ENCODE measurements at places on chromosomes 4 and X.

DNA sequence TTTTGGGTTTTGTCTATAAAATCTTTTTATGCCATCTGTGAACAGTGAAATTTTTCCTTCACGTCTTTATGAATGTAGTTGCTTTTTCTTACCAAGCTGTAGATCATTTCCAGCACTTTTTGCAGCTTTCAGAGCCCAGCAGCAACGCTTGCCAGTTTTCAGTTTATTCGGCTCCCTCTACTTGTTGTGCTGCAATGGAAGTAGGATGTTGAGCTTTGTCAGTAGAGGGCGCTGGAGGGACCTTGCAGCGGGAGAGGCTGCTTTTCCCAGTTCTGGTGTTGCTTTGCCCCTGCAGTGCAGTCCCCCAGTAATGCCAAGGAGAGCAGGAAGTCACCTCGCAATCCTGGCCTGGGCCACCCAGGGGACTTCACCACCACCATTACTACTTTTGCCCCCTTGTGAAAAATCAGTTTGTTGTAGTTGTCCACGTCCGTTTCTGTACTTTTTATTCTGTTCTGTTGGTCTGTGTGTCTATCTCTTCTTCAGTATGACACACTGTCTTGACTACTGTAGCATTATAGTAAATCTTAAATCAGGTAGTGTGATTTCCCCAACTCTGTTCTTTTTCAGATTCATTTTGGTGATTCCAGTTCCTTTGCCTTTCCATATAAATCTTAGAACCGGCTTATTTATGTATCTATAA lies 21.8 kb downstream of the CMC4 start:
- DNase-seq: peak; percentile 58

- DNase-seq: no peak
These were observed 980.4 kb upstream of the IGFBP7 start for GRCh38 chr4:58090539-58090938.

- DNase-seq: no peak
These were observed 52.7 kb downstream of the PPP3CA start for GRCh38 chr4:101294597-101294996.

DNA sequence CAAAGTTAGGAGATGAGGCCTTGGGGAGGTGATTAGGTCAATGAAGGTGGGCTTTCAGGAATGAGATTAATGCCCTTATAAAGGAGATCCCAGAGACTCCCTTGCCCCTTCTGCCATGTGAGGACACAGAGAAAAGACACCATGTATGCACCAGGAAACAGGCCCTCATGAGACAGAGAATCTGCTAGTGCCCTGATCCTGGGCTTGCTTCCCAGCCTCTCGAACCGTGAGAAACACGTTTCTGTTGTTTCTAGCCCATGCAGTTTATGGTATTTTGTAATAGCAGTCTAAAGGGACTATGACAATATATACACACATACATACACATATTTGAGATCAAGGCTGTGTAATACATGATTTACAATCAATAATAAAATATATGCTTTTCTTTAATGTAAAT lies 41.4 kb upstream of the ENPP6 start:
- no peak for DNase-seq

DNA sequence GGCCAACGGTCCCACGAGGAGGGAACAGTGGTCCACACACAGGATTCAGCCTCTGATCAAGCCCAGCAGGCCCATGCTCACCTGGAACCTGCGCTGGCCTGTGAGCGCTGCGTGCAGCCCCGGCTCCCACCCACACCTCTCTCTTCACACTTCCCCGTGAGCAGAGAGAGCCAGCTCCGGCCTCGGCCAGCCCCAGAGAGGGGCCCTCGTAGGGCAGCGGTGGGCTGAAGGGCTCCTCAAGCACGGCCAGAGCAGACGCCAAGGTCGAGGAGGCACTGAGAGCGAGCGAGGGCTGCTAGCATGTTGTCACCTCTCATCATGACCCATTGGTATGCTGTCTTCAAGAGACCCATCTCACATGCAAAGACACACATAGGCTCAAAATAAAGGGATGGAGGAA lies 83.0 kb upstream of the FMR1 start:
- no peak for DNase-seq

DNA sequence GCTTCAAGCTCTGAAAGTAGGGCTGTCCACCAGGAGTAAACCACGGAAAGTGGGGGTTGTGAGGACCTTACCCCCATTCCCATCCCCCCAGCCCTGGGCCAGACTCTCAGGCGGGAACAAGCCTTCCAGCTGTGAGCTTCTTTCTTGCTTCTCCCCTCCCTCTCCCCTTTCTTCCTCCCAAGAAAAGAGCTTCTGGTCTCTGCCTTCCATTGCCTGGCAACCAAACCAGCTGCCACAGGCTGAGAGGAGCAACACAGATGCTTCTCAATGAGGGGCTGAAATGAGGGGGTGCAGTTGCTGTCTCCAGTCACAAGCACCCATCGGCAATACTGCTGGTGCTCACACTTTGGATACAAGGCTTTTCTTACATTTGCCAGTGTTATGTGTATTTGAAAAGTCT lies 72.5 kb downstream of the SLC16A2 start:
- no peak for DNase-seq

DNA sequence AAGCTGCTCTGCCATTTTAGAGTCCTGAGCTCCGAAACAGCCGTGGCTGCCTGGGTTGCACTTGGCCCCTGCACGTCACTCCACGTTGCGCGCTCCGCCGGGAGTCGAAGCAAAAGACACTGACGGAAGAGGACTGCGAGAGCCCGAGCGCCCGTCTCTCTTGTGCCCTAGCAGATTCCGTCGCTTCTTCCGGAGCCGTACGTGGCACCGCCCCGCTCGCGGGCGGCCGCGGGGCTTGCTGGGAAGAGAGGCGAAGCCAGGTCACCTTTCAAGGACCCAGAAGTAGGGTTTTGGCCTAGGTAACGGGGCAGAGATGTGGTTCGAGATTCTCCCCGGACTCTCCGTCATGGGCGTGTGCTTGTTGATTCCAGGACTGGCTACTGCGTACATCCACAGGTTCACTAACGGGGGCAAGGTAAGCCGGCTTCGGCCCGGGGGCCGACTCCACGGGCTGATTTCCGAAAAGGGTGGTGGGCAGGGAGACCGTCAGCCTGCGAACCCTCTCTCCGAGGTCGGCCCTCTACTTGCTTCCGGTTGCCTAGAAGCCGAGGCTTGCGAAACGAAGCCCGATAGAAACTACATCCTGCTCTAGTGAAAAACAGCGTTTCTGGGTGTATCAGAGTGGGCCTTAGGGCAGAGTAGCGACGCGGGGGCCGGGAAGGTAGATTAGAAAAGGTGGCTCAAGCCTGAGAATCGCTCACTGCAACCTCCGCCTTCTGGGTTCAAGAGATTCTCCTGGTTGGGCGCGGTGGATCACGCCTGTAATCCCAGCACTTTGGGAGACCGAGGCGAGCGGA lies at the start of the genes NDUFA1 and RNF113A:
NDUFA1 (plus strand) TSS at position 234 of the 797 bp plus-strand sequence; CDS start at position 314, 80 bp downstream.
RNF113A (minus strand) TSS at position 135 of the 797 bp plus-strand sequence; CDS start at position 15, 120 bp downstream.
- DNase-seq: peak; percentile 90

GRCh38 chr4:175385797-175386196 lies 426.3 kb downstream of the GPM6A start:
- DNase-seq: no peak

DNA sequence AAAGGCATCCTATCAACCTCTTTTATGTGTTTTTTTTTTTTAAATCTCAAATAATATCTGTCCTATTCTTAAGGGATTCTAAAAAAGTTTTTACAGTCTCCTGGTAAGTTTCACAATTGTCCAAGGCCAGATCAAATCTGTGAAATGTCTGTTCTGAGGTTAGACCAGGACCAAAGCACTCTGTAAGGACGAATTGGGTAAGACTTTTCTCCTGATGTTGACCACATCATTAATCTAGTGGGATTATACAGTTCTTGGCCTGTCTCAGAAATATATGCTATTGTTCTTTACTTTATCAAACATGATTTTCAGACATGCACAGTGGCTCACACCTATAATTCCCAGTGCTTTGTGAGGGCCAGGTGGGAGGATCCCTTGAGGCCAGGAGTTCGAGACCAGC lies 45.8 kb upstream of the TMEM131L start:
- no peak for DNase-seq

DNA sequence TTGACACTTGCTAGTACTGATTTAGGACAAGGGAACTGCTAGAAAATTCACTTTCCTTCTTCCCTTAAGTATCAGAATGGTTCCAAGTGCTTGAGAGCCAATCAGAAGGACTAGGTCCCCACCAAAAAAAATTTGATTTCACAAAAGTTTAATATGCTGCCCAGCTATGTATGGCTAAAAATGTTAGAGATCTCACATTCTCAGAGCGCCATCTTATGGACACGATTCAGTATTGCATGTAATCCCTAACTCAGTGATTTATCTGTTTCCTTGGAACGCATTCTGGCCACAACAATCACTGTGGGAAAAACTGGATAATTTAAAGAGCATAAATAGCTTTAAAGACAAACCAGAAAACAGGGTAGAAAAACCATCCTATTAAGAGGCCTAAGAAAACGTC lies 255.1 kb upstream of the GPC4 start:
- DNase-seq: peak; percentile 1

All from CD4-positive, alpha-beta T cell treated with Interleukin-17A for 1 hour (primary cell).